Left lung (tissue), 14 donors: ENCODE measurements at places on chromosomes 11 and 22.
A peak's percentile ranks its signal among the peaks of the same experiment; 100 is the strongest.

DNA sequence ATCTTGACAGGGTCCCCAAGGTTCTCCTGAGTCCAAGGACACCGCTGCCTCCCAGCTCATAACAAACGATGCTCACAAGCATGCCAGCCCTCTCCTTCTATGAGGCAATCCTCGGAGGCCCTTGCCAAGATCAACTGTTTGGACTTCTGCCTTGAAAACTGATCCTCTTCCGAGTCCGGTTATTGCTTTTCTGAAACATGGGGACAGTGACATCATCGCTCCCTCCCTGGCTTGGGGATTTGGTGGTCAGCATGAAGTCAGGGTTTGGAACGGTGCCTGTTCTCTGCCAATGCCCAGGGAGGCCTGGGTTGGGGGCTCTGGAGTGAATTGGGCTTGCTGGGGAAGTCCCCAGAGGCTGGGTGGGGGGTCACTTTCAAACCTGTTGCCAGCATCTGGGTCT lies 149.3 kb downstream of the FBXO7 start:
- no peak for DNase-seq

- no peak for DNase-seq
These were observed 89.1 kb upstream of the RTL6 start for GRCh38 chr22:44586999-44587736.

DNA sequence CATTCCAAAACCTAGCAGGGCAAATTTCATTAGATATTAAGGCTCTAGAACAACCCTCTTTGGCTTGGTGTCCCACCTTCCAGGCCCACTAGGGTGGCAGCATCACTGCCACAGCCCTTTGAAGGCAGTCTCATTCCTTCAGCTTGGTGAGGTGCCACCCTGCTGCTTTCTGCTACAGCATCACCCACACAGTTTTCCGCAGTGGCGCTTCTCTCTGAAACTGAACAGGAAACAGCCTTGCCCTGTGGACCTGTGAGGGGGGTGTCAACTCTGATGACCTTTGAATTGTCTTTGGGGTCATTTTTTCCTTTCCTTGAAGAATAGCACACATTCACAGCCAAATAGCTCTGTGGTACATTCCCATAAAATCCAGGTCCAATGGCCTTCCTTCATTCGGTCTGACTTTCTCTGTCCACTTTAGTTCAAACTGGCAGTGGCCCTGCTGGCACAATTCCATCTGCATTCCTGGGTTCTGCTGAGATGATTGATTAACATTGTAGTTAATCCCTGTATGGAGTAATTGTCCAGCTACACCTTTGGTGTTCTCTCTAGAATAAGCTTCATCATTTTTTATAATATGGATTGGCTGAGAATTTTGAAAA lies 251.9 kb upstream of the FAT3 start:
- DNase-seq = no peak

DNA sequence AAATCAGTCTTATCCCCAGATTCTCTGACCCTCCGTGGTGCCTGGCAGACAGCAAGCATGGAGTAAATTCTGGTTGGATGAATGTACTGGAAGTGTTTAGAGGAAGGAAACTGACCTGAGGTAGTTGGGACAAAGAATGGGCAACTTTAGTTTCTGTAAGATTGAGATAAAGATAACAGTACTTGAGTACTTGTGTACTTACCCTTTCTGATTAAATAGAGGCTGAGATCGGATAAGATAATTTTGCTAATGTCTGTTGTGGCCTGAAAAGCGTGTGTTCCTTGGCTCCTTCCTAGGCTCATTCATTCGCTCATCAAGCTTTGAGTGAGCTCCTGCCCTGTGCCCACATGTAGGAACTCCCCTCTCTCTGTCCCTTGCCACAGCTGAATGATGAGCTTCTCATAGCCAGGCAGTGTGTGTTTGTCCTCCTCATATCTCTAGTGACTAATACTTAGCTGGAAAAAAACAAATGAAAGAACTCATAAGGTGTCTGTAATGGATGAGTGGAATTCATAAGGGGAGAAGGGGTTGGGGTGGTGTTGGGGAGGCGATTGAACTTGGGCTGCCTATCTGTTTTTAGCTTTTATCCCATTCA lies 118.1 kb downstream of the DBX1 start:
- DNase-seq = no peak

GRCh38 chr11:120061036-120061760 lies 76.7 kb downstream of the TRIM29 start:
- no peak for DNase-seq

DNA sequence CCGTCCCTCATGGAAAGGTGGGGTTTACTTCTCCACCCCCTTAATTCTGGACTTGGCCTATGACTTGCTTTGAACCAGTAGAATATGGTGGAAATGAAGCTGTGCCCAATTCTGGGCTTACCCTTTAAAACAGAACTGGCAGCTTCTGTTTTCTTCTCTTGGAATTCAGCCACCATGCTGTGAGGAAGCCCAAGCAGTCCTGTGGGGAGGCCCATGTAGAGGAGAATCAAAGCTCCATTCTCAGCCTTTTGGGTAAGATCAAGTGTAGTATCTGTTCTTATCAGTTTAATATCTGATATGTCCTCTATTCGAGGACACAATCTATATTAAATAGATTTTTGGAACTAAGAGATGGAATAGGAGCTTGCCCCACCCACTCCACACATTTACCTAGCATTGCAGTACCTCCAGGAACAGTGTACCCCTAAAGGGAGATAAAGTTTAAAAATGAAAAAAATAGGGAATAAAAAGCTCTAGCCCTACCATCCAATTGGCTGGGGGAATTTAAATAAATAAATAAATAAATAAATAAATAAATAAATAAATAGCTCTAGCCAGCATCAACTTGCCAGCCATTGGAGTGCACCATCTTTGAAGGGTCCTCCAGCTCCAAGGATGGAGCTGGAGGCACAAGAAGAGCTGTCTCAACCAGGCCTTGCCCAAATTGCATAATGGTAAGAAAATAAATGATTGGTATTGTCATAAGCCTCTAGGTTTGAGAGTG lies 13.2 kb upstream of the SYVN1 start:
- no peak for DNase-seq

DNA sequence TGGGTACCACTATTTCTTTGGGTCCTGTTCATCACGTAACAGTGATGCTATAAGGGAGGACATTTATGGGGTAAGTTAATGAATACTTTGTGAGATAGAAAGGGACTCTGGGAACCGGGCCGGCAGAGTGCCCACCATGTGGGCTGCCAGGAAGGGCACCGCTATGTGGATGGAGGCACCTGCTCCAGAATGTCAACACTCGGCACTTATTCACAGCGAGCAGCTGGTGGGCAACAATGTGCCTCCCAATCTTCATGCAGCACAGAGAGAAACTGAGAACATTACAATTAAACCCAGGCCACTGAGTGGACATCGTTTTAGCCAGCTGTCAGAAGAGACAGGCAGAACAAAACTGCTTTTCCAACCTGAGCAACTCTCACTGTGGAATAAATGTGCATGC lies 15.8 kb upstream of the ELFN2 start:
- DNase-seq = no peak

GRCh38 chr11:134642206-134642605 lies 230.2 kb upstream of the B3GAT1 start:
- DNase-seq = no peak

GRCh38 chr22:36387709-36387958 lies 133 bp downstream of the MYH9 start:
- DNase-seq = no peak

- no peak for DNase-seq
These were observed 20.8 kb upstream of the CLNS1A start for GRCh38 chr11:77658213-77659013.

- DNase-seq = peak; percentile 90
These were observed 27.6 kb downstream of the CD5 start for GRCh38 chr11:61129639-61130523.

DNA sequence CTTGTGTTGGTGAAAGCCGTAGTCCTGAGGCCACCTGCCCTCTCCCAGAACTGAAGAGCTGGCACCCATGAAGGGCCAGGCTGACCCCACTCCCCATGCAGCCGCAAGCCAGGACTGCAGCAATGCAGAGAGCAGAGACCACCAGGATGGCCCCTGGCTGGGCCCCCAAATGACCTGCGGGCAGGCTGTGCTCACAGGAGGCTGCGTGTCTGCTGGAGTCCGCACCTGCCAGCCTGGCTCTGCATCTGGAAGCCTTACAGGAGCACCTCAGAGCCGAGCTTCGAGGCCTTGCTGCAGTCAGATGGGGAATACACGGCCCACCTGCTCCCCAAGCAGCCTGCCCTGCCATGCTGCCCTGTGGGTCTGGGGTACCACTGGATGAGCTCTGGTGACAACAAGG lies 1336.8 kb downstream of the TBC1D22A start:
- no peak for DNase-seq

GRCh38 chr22:38697425-38698089 lies 3.2 kb downstream of the JOSD1 start:
- no peak for DNase-seq

GRCh38 chr11:12810568-12810894 lies 136.3 kb downstream of the TEAD1 start:
- no peak for DNase-seq

DNA sequence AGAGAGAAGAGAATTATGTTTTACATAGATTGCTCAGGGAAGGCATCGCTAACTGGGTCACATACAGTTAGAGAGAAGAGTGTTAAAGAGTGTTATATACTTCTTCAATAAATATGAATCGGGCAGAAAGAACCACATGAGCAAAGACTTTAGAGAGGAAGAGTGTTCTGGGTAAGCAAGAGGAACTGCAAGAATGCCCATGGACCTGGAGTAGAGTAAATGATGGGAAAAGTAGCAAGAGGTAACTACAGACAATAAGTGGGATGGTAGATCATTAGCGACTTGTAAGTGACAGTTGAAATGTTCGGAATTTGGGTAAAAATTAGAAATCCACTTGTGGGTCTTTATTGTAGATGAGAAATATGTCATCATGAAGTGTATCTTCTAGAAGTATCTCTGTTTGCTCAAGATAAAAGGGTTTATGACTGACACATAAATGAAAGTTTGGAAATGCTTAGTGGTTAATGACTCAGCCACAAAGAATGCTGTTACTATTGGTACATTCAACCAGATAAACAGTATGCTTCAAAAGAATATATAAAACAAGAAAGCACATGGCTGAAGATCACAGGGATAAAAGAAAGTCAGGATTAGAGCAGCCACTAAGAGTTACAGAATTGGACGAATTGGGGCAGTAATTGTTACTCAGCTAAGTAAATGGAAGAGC lies 229.3 kb downstream of the CASP12 start:
- no peak for DNase-seq

DNA sequence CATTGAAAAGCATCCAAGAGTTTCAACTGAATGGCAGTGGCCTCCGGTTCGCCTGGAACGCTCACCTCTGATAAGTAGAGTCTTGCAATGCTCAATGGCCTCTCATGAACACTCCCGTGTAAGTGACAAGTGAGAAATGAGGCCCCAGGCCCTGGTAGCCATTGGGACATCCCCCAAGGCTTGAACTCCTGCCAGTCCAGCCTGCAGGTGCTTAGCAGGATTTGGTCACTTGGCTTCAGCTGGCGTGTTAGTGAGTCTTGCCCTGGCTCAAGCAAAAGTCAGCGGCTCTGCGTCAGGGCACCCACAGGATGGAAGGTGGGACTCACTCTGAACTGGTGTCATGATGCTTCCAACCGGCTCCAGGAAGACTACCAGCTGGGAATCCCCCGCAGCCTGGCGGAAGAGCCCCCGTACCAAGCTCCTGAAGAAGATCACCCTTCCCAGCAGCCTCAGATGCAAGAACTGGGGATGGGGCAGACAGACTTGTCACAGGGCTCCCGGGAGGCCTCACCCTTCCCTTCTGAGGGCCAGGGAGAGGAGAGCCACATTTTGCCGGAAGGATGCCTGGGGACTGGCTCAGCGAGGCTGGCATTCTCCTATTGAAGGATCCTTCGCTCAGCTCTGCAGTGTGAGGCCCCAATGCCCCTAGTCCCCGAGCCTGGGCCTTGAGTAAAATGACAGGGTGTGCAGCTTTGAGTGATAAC lies 19.3 kb downstream of the MB start:
- DNase-seq = no peak

GRCh38 chr22:37010174-37010573 lies 9.1 kb downstream of the TST start:
- DNase-seq = no peak
